ENCODE measurements at places on chromosomes 11 and 22.

- no peak for DNase-seq
Observed at GRCh38 chr22:40685406-40685805, 6.1 kb downstream of the MCHR1 start.

- DNase-seq = no peak
Observed at GRCh38 chr11:120055646-120056045, 82.3 kb downstream of the TRIM29 start.

DNA sequence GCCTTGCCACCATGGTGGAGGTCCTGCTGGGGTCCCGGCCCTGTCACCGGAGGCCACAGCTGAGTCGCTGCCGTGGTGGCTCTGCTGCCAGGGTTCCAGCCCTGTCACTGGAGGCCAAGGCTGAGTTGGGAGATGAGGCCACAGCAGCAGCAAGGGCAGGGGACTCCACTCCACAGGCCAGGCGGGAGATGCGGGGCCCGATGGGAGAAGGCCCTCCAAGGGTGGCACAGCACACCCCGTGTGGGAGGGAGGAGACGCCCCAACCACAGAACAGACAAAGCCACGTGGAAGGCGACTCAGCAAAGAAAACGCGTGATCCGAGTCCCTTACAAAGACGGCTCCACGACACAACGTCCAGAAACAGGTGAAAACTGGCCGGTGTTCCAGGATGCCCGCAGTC is 159.3 kb downstream of the BRD1 start:
- no peak for DNase-seq

DNA sequence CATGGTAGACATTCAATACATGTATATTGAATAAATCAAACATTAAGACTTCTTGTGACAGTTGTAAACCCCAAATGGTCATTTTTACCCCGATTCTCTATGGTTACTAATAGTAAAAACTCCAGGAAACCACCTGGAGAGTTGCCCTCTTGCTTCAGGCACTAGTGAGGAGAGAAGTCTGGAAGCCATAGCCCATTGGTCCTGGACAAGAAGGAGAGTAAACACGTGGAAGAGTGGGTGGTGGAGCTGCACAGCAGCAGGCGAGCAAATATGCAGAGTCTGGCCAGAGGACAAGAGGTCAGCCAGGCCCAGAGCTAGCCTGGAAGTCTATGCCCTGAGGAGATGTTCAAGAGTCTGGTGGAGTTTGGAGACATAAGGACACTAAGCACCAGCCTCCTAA is 17.7 kb downstream of the DCHS1 start:
- no peak for DNase-seq
